Hematopoietic multipotent progenitor cell (in vitro differentiated cells): ENCODE measurements at places on chromosomes 1 and 21. TPM values are rescaled to one million over a fixed set of nuclear protein-coding genes. Genes with fewer than 3 reads are reported as not detected.

The COL9A2 gene
- total RNA-seq = 1.1 TPM

The WDR47 gene
- total RNA-seq = 8.3 TPM

DNA sequence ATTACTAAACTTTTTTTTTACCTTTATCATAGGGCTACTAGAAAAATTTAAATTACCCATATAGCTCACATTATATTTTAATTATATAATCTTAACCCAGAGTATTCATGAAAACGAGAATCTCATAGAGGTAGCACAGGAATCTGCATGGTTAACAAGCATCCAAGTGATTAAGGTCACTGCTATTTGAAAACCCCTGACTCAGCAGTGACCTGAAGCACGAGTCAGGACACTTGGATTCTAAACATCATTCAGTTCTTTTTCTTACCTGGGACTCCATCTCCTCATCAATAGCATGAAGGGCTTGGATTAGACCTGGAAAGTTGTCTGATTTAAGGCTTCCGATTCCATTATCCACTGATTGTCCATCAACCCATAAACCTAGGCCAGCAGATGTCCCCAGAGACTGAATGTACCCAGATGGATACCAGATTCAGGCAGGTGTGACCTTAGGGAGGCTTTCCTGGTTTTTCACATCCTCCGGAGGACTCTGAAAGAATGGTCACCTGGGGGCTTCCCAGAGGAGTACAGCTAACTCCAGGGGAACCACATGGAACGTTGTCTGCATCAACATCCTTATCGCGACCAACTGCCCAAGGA, 174.3 kb downstream of the SETD4 start:
- DNase-seq = no peak

GRCh38 chr1:79460773-79461436, 454.4 kb upstream of the ADGRL4 start:
- DNase-seq = no peak

DNA sequence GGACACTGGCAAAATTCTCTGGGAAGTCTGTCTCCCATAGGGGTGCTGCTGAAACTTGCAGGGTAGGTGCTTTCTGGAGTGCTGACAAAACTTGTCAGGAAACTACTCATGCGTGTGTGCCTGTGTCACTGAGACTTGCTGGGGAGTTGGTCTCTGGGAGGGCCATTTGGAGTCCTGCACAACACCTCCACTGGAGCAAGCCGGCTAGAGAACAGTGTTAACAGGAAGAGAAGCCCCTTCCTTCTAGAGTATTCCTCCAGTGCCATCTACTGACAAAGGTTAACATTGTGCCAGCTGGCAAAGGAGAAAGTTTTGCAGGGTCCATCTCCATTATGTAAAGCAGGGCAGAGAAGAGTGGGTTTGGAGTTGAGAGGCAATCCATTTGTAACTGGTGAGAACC, 30.0 kb downstream of the ZMYM4 start:
- peak; percentile 9 for DNase-seq

The FCGR2B gene
- 0.81 TPM for total RNA-seq

DNA sequence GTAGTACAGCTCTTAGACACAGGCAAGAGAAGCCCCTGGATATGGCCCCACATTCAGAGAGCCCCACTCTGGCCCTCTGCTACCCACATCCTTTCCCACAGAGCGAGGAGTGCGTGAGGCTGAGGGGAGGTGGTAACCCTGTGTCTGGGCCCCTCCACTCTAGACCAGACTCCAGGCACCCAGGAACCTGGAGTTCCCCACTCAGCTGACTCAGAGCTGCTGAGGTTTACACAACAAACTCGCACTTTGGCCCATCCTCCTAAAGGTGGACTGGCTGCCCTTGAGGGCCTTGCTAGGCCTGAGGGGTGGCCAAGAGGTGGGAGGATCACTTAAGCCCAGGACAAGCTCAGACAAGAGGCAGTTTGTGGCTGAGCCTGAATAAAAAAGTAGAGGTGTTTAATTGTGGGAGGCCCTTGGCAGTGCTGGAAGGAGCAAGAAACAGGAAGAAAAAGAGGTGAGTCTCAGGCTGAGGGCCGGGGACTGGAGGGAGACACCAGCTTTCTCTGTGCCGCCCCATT, 10.7 kb downstream of the MR1 start:
- DNase-seq = no peak

- DNase-seq = no peak
These were observed 39.6 kb upstream of the GRIK3 start for GRCh38 chr1:37073854-37074379.

The ADAMTS5 gene
- under 0.01 TPM for total RNA-seq

GRCh38 chr1:42211224-42211623, 46.7 kb upstream of the GUCA2A start:
- DNase-seq = no peak

DNA sequence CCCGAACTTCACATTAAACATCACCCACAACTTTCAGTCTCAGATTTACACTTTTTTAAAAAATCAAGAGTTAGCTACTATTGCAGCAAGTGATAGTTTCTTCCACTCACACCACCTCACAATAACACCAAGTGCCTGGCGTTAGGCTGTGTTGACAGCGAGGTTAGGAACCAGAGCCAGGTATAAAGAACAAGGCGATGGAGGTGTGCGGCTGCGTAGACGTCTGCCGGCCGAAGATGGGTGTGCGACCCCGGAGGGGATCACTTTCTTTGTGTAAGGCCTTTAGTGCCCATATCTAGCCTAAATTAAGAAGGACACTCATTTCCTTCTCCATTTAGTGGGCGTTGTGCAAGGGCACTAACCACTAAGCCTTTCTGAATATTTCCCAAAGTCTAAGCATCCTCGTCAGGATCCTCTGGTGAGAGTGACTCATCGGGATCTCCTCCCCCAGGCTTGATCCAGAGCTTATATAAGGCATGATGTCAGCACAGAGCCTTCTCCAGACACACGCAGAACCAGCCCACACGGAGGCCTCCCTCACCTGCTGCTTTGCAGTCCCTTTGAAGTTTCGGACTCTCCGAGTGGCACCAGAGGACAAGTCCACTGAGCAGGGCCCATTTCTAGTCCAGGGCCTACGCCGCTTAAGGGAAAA, 11.8 kb downstream of the NHLH2 start:
- DNase-seq = no peak

GRCh38 chr1:24822887-24823286, 77.6 kb downstream of the CLIC4 start:
- DNase-seq = no peak

The ADORA1 gene
- total RNA-seq = not detected

The AMY2B gene
- 7.3 TPM for total RNA-seq

The SPRR1B gene
- total RNA-seq = not detected

- DNase-seq = no peak
These were observed 7.0 kb upstream of the KRTAP10-9 start for GRCh38 chr21:44619886-44620285.

The RGS8 gene
- total RNA-seq = under 0.01 TPM

DNA sequence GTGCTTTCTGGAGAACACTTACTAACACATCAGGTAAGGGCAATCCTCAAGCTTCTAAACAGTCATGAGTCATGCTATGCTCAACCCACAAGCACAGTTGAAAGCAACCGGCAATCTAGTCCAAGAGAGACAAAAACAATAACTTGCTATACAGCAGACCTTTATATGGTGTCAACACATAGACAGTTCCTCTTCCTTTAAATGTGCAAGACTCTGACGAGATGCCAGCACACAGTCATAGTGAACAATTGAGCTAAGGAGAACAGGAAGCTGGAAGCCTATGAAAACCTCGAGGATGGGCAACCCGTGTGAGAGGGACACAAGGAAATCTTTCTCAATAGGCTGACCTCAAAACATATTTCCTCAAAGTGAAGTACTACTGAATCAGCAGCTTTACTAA, 5.3 kb downstream of the ADIPOR1 start:
- no peak for DNase-seq

DNA sequence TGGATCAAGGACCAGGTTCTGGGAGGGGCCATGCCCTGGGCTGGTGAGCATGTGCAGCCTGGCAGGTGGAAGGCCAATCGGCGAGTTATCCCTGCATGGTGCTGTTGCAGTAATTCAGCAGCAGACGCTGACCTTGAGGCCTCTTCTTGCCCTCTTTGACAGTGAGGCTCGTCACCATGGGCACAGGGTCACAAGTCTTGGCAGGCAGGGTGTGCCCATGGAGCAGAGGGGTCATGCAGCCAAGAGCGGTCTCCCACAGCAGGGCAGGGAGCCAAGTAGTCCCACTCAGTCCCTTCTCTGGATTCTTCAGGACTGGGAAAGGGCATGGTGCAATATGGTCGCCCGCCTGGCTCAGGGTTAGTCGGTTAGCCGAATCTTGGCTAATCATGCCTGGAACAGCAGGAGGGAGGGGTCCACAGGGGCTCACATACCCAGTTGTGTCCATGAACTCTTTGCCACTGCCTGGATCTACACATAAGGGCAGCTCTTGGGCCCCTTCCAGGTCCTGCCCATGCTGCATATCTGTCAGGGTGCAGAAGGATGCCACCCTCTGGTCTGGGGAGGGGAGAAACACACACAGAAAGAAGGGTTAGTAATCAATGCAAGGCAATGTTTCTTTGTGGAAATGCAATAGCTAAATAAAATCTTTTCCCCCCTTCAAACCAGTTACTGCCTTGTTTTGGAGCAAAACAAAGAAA, 226.8 kb downstream of the SIPA1L2 start:
- DNase-seq = no peak

DNA sequence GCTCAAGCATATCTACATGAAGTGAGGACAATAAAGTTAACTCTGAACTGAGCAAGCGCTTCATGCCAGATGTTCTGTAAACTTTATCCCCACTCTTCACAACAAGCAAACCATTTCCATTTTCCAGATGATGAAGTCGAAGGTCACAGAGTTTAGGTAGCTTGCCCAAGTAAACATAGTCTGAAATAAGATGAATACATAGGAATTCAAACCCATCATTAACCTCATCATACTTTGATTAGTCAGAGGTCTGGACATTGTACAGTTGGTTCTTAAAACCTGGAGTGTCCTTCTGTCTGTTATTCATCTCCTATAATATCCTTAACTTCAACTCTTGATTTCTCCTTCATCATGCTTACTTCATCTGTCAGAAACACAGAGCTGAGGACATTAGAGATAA, 180.3 kb upstream of the C8B start:
- no peak for DNase-seq

The TRAF3IP3 gene
- 32.9 TPM for total RNA-seq

The GPR161 gene
- total RNA-seq = 4.0 TPM

The C4BPA gene
- not detected for total RNA-seq

The VHLL gene
- not detected for total RNA-seq

GRCh38 chr1:235280467-235280866, 47.5 kb downstream of the ARID4B start:
- DNase-seq = no peak

DNA sequence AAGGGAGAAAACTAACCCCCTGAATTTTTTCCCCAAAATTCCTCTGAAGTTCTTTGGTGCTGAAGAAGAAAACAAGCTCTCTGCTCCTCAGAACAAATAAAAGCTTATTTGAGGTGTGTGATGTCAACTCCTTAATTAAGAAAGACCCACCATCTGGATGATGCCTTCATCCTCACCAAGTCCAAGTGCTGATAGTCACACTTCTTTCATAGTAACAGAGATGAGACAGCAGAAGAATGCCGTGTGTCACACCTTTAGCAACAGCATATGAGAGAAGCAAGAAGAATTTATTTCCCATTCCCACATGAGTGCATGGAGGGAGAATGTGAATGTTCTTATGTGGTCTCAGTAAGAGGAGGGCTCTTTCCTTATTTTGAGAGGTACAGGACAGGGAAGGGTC, 91.2 kb downstream of the TGFB2 start:
- no peak for DNase-seq

GRCh38 chr1:163401211-163401610, 79.5 kb downstream of the NUF2 start:
- DNase-seq = no peak

The RAP1GAP gene
- 0.27 TPM for total RNA-seq

- no peak for DNase-seq
These were observed 105.5 kb downstream of the CRYAA start for GRCh38 chr21:43274022-43274945.

DNA sequence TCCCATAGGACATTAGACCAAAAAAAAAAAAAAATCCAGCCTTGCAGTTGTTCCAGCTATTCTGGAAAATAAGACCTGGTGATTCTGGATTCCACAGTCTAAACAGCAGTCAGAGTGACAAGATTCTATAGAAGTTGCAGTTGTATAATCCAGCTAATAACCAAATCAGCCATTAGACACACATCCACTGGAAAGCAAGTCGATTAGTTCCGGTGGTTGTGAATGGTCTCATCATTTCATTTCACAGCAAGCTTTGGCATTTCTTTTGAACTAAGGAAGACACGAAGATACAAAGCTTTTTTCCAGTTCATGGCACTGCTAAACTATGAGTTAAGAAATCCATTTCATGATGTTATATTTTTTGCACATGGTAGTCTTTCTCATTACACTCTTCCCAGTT, 54.4 kb upstream of the FAM89A start:
- DNase-seq = no peak

GRCh38 chr1:236058141-236058934, 6.6 kb downstream of the NID1 start:
- DNase-seq = no peak

DNA sequence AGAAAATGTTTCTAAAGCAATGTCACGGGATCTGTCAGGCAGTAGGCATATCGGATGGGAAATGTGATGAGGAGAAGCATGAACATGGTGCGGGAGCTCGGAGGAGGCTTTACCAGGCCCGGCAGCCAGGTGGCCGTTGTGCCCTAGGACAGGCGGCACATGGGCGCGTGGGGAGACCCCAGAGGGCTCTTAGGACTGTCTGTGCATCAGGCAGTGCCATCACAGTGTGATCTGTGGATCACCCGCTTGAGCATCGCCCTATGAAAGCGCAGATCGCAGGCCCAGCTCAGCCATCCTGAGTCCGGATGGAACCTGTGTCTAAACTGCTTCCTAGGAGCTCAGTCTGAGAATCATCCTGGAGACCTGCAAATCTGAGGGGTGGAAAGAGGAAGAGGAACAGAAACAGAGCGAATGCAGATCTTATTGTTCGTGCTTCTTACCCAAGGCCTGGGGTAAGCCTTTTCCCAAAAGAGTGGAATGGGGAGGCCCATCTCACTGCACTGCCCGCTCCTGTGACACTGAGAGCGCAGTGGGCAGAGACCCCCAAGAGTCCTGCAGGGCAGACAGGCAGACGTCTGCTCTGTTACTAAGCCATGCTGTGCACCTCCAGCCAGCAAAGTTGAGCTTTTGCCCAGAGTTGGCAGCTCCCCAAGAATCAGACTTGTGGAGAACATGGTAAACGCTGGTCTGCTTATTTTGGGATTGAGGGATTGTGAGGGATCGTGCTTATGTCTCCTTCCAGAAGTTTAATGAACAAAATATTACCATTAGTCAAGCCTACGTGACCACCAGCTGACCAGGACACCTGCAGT, 251.0 kb downstream of the RHOU start:
- DNase-seq = no peak
